ENCODE measurements at places on chromosomes 5 and 9.

DNA sequence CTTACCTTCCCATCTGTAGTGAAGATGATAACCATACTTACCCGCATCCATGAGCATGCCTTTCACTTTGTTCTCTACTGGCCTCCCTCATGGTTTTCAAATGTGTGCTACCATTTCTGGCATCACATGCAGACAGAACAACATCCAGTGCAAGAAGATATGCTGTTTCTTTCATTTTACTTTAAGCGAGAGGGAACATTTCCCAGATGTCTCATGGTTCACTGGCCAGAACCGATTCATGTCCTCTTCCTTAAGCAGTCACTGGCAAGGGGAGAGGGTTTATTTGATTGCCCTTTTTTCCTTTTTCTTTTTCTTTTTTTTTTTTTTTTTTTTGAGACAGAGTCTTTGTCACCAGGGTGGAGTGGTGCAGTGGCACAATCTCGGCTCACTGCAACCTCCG, 37.7 kb downstream of the ARRDC3 start:
- DNase-seq: no peak

DNA sequence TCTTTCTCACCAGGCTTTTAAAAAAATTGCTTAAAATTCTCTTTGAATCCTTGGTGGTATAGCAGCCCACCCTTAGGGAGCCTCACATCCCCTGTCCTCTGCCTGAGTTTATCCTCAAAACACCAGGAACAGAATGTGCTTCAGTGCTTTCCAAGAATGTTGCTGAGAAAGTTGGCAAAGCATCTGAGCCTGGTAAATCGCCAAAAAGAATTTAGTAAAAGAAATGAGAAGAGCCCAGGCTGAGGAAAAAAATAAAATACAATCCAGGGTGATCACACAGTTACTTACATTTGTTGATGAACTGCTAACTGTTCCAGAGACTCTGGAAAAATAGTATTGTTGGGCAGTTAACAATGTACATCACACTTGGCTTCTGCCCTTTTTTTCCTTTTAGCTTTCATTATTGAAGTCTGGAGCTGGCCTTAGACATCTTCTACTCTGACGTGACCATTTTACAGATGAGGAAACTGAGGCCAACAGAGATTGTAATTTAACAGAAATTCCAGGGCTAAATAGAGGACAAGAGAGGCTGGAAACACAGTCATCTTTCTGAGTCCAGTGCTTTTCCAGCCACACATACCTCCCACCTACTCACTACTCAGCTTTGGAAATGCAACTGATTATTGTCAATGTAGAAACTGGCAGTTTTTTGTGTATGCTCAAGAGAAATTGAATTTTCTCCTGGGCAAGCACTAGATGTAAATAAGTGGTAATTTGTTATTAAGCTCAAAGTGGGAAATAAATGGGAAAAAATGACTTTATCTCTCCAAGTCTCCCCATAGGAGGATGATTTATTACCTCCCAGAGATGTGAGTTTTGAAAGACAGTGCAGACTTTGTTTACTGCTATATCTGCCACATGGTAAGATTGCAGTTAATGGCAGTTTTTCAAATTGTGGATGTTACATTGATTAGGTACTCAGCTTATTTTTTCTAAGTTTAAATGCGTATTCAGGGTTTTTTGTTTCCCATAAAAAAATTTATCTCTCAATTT, 86.7 kb upstream of the ALDH1A1 start:
- DNase-seq: no peak

- DNase-seq: no peak
These were observed 69.8 kb downstream of the SYK start for GRCh38 chr9:90871327-90871935.

GRCh38 chr5:6228257-6229250, 149.8 kb downstream of the MED10 start:
- no peak for DNase-seq

DNA sequence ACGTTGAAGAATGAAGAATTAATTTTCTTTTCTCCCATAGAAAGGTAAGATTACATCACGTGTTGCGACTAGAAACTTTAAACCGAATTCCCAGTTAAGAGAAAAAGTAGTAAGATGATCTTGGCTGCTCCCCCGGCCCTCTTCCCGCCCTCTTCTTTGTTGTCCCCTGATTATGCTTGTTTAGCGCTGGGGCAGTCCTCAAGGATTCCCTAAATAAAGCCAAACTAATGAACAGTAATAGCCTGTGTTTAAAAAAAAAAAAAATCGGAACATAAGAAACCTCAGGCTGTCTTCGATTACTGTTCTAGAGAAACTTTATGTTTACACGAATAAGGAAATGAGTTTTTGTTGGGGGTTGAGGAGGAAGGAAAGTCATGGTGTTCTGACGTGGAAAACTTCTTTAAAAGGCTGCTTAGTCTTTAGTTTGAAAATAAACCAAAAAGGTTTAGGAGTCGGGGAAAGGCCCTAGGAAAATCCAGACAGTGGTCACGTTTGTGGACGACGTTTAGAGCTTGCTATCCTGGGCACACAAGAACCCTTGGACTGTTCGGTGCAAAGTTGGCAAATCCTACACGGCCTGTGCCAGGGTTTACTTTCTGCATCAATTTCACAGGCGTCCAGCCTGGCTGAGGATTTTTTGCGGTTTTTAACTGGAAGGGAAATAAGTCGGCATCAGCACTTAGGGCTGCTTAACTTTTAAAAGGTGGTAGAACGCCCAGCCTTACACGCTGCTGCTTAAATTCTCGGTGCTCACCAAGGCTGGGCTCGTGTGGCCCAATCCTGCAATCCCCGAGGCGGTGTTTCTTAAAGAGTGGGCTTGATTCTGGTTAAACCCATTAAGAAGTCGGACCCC, 1.1 kb upstream of the MAT2B start:
- peak; percentile 14 for DNase-seq

GRCh38 chr9:20512106-20512505, 110.2 kb downstream of the MLLT3 start:
- no peak for DNase-seq

DNA sequence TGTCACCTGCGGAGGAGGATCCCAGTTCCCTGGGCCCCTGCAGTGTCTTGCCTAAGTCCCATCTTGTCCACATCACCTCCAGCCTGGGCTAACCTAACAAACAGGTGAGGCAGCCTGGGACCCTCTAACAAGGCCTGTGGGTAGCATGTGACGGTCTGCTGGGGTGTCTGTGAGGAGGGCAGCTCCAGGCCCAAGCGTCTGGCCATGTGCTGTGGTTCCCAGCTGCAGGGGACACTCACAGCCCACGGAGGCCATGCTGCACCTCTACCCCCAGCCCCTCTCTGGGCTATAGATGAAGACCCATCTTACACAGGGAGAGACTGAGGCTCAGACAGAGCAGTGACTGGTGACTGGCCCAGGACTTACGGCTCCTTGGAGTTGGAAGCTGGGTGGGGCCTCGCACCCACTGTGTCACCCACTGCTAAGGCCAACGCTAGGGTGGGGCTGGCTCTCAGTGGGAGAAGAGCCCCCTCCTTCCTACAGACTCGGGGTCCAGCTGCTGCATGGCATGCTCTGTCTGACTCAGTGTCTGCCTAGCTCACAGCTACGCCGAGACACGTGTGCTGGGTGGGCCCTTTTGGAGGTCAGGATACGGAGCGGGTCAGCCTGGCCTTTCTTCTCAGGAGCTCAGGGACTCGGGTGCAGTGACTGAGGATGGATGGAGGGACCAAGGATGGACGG, 40.8 kb upstream of the RNF130 start:
- no peak for DNase-seq

GRCh38 chr9:84001621-84002020, 21.0 kb downstream of the RMI1 start:
- DNase-seq: no peak

- DNase-seq: no peak
These were observed 1.2 kb downstream of the JAK2 start for GRCh38 chr9:4986296-4986695.

DNA sequence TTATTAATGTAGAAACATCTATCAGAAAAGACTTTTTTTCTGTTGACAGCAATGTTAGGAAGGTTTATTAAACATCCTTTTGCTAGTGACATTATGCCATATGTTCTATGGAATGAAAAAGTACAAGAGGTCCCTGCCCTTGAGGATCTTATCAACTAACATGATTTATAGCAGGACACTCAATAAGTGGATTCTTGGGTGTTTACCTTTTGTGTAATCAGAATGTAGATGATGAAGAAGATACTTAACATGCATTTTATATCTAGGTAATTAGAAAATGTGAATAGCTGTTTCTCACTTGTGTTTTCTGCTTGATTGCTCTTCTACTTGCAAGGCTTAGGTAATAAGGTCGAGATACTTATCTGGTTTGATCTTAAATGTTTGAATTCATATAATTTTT, 4.9 kb downstream of the HMGCR start:
- no peak for DNase-seq

DNA sequence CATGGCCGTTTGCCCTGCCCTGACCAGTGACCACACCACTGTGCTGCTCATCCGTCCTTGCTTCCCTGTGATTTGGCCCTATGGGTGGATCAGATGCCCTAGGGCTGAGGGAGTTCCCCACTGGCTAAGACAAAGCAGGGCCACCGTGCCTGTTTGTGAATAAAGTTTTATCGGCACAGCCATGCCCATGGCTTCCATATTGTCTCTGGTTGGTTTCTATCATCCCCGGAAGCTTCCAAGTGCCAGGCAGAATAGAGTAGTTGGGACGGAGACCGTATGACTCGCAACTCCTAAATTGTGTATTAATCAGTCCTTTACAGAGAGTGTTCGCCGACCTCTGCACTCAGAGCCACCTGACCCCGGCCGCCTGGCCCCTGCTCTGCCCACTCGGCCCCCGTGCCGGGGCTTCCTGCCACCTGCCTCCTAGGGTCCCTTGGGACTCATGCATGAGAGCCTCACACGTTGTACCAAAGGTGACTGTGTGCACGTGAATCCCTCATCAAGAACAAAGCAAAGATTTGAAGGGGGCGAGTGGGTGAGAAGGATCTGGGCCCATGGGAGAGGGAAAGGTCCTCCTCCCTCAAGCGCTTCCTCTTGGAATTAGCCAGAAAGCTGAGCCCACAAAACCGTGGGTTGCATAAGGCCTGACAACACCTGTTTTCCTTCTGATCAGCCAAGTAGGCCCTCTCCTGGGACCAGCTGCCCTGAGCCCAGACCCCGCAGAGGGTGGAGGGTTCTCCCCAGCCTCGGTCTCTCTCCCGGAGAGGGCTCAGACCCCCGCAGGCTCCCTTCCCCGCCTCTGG, 11.7 kb upstream of the FCN2 start:
- no peak for DNase-seq

GRCh38 chr9:94622087-94622800, 17.1 kb downstream of the FBP1 start:
- no peak for DNase-seq

DNA sequence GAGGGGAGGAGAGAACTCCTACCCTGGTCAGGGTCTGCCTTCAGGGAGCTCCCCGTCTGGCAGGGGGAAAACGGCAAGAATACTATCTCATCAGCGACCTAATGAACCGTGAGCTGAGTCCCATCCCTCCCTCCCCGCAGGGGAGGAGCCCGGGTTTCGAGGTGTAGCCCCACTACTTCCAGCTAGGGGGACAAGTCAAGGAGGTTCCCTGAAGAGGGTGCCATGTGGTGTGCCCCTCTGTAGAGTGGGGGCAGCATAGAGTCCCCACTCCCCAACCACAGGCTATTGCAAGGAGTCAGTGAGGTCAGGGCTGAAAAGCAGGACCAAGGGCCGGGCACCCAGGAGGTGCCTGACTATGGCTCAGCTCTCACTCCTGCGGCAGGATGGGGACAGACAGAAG, 50.9 kb upstream of the RXRA start:
- DNase-seq: no peak

GRCh38 chr9:16153221-16153620, 600.4 kb downstream of the CCDC171 start:
- no peak for DNase-seq

- no peak for DNase-seq
These were observed 245.5 kb upstream of the RPS23 start for GRCh38 chr5:82523633-82524032.

DNA sequence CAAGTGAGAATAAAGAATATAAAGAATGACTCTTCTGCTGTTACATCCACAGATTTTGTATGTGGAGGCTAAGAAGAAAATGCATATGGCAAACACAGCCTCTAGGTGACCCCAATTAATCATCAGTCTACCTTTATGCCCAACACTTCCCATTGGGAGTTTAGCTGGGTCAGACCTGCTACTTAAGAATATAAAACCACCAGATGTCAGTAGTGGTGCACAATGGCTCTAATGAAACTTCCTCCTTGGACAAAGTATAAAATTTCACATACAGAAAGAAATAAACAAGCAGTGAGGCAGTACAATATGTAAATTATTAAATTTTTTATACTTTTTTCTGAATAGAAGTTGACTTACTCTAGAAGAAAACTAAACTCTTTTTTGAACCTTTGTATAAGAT, 539.9 kb downstream of the BRINP1 start:
- no peak for DNase-seq

GRCh38 chr9:114035221-114035844, 42.8 kb downstream of the AMBP start:
- DNase-seq: no peak

- DNase-seq: no peak
These were observed 26.7 kb downstream of the CYFIP2 start for GRCh38 chr5:157292599-157292998.

- DNase-seq: peak; percentile 65
These were observed 178.3 kb downstream of the CWC27 start for GRCh38 chr5:64947031-64947430.

GRCh38 chr9:135100241-135100681, 12.8 kb downstream of the OLFM1 start:
- DNase-seq: no peak

DNA sequence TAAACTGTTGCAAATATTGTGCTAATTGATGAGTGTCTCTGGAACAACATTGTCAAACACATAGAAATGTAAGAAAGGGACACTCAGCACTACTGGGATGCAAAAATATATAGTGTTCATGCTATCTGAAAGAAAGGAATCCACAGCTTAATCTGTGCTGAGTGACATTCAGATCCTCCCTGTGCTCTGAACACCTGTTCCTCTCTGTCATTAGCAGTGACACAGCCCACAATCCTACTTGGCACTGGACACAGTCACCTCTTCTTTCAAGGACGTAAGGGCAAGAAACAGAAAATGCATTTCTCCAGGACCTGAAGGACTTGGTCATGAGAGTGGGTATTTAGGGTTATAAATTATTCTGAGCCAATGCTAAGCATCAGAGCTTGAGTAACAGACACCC, 121.4 kb upstream of the SV2C start:
- DNase-seq: no peak

DNA sequence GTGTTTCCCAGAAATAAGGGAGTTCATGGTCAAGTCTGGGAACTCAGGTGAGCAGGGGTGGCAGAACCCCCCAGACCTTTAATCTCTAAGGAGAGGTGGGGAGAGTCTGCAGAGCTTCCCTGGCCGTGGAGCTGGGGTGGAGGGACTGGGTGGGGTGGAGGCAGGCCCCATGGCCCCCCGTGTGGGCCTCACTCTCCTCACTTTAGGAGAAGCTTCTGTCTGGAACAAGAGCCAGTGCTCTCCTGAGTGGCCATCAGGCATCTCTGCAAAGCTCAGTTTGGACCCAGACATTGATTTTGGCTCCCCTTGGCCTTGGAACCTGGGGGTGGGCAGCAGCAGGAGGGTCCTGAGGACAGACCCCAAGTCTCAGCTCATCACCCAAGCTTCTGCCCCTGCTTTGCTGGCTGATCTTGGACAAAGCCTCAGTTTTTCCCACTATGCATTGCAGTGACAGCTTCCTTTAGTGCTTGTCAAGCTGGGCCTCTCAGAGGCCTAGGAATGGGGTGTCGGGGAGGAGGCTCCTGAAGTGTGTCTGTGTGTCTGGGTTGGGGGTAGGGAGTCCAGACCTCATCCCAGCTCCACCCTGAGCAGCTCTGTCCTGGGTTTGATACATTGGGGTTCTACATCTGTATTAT, 3.5 kb upstream of the GBGT1 start:
- DNase-seq: no peak

Data from BE2C (cell line).